T47D (cell line): ENCODE measurements at places on chromosomes 12 and 14.
A peak's percentile ranks its signal among the peaks of the same experiment; 100 is the strongest.

- no peak for DNase-seq
Observed at GRCh38 chr12:68245180-68246021, 8.0 kb downstream of the IL22 start.

DNA sequence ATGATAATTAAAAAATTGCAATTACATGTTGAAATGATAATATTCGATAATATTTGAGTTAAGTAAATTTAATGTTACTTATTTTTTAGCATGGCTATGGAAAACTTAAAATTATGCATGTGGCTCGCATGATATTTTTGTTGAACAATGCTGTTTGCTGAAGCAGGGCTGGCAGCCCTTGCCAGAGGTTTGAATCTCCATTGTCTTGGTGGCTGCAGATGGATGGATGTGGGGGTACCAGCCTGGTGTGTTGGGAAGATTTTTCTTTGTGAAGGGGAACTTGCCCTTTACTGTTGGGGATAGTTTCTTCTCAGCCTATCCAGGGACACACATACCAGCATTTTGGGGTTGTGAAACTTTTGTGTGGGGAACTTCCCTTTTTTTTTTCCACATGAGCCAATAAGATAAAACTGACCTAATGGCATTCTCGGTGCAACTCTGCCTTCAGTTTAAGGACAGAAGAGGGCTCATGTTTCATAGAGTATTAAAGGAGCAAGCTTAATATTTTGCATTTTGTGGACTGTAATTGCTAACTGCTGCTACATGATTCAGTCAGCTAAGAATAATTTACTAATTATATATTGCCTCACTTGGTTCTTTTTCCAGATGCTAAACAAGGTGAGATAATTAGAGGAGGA, 8.8 kb downstream of the RASSF3 start:
- DNase-seq, result no peak

- DNase-seq, result no peak
Observed at GRCh38 chr12:9869307-9870161, at the start of gene CLEC2B. CLEC2B (minus strand) TSS chr12:9869354.

DNA sequence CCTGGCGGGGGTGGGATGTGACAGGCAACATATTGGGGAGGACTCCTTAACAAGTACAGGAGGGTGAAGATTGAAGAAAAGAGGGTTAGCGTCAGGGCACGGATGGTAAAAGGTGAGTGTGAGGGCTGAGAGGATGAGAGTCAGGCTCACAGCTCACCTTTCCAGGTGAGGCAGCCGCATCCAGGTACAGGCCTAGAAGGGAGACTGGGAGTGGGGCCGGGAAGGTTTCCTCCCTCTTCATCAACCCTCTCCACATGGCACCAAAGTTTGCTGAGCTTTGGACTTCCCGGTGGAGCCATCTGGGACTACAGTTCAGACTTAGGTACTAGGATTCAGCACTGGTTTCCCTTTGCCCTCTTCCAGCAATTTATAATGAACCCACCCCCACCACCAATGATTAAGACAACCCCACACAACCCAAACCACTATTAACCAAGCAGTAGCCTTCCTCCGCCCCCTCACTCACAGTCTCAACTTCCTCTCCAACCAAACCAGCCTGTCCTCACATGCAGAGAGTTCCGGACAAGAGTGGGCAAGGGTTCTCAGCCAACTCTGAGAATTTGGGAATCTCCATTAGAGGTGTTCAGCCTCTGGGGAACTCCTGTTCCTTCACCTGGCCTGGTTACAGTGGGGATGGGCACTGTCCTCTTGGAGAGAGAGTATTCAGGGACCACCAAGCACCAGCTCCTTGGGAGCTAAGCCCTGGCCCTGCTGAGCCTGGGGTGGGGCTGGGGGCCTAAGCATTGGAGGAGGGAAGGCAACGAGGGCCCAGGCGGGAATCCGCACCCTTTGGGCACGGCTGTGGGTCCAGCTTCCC, 2.4 kb upstream of the HOXC4 start:
- no peak for DNase-seq

DNA sequence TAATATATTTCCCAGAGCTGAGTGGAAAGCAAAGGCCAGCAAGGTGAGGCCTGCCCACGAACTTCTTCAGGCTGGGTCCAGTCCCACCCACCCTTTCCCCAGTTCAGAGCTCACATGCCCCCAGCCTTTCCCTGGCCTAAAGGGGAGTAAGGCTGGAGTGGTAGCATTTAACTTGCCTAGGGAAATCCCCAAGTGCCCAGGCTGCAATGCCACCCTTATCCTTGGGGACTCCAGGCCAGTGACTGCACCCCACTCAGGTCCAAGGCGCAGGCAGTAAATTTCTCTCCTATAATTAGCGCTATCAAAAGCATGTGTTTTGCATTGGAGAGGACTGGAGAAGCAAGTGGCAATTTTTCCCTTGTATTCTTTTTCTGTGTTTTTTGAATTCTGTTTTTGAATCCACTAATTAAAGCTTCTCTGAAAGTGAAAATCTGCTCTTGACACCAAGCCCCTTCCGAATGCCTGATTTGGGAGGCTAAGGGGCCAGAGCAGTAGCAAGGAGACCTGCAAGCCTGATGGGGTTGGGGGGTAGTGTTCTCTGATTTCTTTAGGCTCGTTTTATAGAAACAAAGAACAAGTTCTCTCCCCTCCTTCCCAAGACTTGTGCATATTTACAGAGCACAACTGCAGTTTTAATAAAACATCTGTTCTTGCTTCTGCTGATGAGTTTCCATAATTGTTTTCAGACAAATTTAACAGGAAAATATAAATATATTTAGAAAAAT, 3.5 kb upstream of the HOXC6 start:
- no peak for DNase-seq

GRCh38 chr12:108751821-108752220, 20.5 kb upstream of the CORO1C start:
- DNase-seq, result no peak

GRCh38 chr12:110744601-110745264, 2.0 kb upstream of the PPP1CC start:
- DNase-seq, result no peak

- no peak for DNase-seq
Observed at GRCh38 chr14:63288853-63289252, 29.9 kb downstream of the GPHB5 start.

GRCh38 chr14:96565811-96566210, 63.6 kb downstream of the PAPOLA start:
- DNase-seq, result no peak

GRCh38 chr14:25009891-25010290, 40.1 kb downstream of the STXBP6 start:
- DNase-seq, result no peak

- no peak for DNase-seq
Observed at GRCh38 chr12:2190085-2190484, 137.3 kb downstream of the CACNA1C start.

- DNase-seq, result no peak
Observed at GRCh38 chr12:6551063-6551461, 4.8 kb downstream of the IFFO1 start.

- no peak for DNase-seq
Observed at GRCh38 chr14:92481386-92481785, 32.2 kb upstream of the RIN3 start.

GRCh38 chr14:97827746-97828145, 1030.6 kb downstream of the VRK1 start:
- DNase-seq, result no peak

GRCh38 chr12:57726151-57726883, 12.2 kb downstream of the AGAP2 start:
- DNase-seq, result peak; percentile 96
